Kidney (tissue), 22 donors: ENCODE measurements at places on chromosomes 4 and X.

GRCh38 chr4:87058356-87059073 lies 123.7 kb downstream of the AFF1 start:
- no peak for DNase-seq

GRCh38 chr4:52661966-52662690 lies 3.0 kb upstream of the USP46 start:
- DNase-seq, result no peak

GRCh38 chr4:43224559-43224958 lies 332.0 kb downstream of the GRXCR1 start:
- DNase-seq, result no peak

GRCh38 chr4:156685308-156685707 lies 286.3 kb downstream of the PDGFC start:
- peak; percentile 29 for DNase-seq

GRCh38 chrX:66074920-66075879 lies 35.3 kb upstream of the VSIG4 start:
- peak; percentile 58 for DNase-seq

DNA sequence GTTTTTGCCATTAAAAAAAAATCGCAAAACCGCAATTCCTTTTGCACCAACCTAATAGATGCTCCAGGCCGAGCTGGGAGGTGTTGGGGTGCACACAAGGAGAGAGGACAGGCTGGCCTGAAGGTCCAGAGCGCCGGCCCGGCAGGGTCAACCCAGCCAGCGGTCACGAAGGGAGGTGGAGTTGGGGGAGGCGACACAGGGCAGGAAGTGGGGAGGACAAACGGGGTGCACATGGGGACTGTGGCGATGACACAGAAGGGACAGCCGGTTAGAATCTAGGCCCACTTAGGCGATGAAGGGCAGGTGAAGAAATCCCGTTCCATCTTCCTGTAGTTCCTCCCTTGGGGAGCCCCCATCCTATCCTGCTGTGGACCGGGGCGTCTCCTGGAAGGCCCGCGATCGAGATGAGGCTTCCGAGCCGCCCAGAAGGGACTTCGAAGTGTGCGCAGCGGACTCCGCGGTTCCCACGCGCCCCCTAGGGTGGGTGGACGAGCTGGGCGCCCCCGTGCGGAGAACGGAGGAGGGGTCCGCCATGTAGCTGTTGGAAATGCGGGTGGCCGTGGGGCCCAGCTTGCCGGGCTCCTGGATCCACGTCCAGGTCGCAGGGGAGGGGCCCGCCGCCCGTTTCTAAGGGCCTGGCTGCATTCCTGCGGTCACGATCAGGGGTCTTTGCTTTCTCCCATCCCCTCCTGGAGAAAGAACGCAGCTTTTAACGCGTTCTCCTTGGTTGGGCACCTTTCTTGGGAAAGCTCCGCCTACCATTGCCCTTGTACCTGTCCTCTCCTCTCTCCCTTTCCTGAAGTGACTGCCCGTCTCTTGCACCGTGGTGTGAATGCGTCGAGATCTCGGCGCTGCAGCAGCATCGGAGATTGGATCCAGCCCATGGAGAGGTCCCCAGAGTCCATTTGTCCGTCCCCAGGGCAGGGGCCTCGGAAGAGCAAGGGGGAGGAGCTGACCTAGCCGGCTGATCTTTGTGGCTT lies 17.0 kb upstream of the HPF1 start:
- peak; percentile 58 for DNase-seq

DNA sequence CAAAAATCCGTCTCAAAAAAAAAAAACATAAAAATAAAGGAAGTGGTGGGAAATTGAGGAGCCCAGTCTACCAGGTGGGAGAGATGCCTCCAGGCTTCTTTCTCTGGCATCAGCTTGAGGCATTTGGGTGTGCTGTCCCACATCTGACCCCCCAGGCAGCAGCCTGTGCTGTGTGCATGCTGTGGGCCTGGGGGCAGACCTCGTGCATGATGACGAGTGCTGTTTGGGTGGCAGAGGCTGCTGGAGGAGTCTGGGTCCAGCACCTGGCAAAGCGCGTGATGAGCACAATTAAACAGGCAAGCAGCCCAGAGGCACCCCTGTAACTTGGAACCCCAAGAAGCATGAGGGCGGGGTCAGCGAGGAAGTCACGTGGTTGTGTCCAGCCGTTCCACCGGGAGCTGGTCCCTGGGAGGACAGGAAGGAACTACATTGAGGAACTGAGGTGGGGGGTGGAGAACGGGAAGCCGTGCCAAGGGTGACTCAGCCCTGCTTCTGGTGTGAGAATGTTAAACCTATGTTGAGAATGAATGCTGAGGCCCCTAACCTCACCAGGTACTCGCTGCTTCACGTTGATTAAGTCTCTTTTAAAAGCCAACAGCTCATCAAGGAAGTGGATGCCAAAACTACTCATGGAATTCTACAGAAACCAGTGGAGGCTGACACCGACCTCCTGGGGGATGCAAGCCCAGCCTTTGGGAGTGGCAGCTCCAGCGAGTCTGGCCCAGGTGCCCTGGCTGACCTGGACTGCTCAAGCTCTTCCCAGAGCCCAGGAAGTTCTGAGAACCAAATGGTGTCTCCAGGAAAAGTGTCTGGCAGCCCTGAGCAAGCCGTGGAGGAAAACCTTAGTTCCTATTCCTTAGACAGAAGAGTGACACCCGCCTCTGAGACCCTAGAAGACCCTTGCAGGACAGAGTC lies 6.1 kb downstream of the TACC3 start:
- no peak for DNase-seq

DNA sequence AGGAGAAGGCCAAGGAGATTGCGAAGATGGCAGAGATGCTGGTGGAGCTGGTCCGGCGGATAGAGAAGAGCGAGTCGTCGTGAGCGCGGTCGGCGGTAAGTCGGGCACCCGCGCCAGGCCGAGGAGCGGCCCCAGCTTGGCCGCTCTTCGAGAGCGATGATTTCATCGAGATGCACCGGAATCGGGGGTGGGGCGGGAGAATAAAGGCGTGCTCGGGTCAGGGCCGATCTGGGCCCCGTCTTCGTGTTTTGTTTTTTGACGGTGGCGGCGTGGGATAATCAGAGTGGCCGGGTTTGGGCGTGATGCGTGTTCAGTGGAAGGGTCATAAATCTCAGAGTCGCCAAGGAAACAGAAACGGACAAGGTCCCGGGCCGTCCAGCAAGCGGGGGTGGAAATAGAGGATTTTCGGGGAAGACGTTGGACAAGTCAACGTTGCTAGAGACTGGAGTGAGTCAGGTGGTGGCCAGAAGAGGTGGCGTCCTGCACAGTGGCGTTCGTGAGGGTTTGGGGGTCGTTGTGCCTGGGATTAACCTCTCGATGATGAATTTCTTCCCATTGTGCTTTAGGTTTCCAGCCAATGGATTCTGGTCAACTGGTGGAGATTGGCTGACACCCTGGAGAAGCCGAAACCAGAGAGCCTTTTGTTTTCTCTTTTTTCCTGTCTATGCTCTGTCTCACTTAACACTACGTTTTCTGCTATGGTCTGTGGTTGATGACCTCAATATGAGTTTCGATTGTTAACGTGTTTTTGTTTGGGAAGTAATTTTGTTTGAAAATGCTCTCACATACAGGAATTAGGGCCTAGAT lies 882 bp downstream of the MRFAP1 start:
- DNase-seq, result peak; percentile 74

DNA sequence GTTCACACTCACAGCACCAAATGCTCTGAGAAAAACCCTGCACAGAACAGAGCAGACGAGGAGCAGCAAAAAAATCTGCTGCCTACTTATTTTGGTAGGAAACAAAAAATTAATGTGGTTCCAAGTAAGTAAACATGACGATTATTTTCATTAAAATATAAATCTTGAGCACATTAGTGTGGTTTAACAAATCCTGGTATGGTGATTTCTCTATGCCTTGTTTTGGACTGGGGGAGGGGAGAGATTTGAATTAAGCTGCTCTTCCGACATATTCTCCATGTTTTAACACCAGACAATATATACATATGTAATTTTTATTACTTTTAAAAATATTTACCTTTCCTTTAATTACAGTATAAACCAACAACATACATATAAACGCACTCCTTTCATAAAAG lies 1.8 kb downstream of the CAMK2D start:
- DNase-seq, result no peak

DNA sequence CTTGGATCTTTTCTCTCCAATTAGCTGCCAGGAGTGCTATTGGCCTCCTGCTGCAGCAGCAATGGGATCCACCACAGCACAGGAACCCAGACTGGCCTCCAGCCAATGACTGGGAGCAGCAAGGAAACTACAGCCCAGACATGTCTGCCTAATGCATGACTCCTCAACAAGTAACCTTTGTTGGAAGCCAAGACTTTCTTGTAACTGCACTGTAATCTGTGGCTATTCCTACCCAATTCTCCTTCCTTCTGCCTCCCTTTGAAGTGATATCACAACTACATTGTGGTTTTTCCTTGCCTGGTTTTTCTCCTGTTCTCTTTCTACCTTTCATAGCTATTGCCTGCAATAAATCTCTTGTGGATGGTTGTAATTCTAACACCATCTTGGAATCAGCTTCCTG lies 39.8 kb downstream of the SNCA start:
- DNase-seq, result no peak

DNA sequence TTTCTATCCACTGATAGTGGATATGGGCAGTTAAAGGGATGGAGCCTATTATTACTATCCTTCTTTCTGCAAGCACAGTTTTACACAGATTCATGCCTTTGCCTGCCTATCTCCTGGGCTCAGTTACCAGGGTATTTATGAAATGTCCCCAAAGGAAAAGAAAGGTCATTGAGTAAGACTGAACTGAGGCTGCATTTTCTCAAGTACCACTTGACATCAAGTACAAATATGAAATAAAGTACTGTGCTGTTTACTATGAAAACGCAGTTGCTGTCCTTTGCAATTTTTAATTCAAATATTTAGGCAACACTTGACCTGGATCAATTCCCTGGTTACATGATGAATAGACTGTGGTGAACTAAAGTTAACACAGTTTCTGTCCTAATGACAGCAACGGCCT lies 23.5 kb upstream of the SPANXN4 start:
- no peak for DNase-seq

GRCh38 chr4:102608190-102608589 lies 107.0 kb downstream of the NFKB1 start:
- no peak for DNase-seq

- peak; percentile 60 for DNase-seq
Observed at GRCh38 chrX:48971249-48972219, at the start of gene KCND1. KCND1 (minus strand) TSS chrX:48971844; CDS start chrX:48970271, 1,573 bp downstream.

GRCh38 chr4:40546969-40547788 lies 82.5 kb downstream of the RBM47 start:
- no peak for DNase-seq

DNA sequence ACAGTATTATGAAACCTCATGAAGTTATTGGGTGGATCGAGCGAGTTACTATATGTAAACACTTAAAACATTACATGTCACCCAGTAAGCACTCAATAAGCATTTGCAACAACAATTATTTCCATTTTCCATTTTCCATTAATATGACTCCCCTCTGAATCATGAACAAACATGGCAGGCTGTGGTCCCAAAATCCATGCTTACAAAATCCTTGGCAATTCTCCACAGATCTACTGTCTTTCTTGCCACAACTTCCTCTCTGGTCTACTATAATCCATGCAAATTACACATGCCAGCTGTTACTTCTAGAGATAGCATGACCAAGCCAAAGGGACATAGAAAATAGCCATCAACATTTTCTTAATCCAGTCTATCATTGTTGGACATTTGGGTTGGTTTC lies 22.0 kb downstream of the ASB11 start:
- no peak for DNase-seq

GRCh38 chrX:137426695-137427425 lies 139.1 kb upstream of the ZIC3 start:
- peak; percentile 8 for DNase-seq

- no peak for DNase-seq
Observed at GRCh38 chr4:36414248-36414647, 132.8 kb downstream of the DTHD1 start.

DNA sequence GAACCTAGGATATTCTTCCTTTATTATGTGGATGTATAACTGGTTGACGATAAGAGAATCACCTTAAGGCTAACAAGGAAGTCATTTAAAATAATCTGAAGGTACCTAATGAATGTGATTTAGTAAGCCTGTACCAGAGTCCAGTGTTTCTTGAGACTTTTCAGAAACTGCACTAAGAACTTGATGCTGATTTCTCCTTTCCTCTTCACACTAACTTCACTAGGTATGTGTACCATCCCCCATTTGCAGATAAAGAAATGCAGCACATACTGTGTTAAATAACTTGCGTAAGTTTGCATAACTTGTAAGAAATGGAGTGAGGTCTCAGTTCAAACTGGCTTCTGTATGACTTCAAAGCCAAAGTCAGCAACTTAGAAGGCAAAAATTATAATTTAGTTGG lies 63.3 kb downstream of the ELOVL6 start:
- no peak for DNase-seq

- DNase-seq, result no peak
Observed at GRCh38 chr4:111040904-111041303, 418.0 kb upstream of the PITX2 start.

- DNase-seq, result no peak
Observed at GRCh38 chr4:99832321-99832720, 15.7 kb downstream of the DAPP1 start.

DNA sequence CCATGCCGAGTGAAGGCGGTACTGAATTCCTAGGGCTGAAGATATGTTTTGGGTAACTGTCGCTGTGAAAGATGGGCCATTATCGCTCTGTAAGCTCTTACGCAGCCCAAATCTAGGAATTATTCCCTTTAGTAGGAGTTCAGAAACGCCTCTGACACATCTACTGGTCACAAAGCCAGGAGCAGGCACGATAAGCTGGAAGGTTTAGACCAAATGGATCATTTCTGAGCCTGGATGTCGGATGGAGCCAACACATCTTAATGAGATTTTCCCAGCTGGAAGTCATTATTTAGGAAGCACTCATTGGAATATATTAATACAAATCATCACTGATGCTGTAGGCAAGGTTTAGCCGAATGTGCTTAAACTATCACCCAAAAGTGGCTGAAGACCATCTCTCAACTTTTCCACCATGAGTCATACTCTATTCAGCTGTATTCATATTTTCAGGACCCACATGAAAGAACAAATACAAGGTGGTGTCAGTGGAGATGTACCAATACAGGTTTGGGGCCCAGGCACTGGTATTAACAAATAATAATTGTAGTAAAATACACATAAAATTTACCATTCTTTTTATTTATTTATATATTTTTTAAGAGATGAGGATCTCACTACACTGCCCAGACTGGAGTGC lies 34.2 kb upstream of the ATRX start:
- DNase-seq, result no peak

DNA sequence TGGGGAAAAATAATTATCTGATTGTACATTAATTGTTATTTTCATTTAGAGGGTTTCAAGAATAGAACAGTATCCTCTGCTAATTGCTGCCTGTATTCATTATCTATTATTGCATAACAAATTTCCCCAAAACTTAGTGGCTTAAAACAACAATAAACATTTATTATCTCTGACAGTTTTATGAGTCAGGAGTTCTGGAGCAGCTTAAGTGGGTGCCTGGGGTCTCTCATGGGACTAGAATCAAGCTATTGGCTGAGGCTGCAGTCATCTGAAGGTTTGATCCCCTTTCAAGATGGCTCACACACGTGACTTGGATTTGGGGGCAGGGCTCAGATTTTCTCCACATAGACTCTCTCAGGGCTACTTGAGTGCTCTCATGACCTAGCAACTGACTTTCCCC lies 98.1 kb upstream of the JADE1 start:
- DNase-seq, result no peak
